ENCODE measurements at places on chromosomes 3 and 15.
A peak's percentile ranks its signal among the peaks of the same experiment; 100 is the strongest.

GRCh38 chr3:117616227-117616626, 906.6 kb downstream of the TUSC7 start:
- DNase-seq = no peak

DNA sequence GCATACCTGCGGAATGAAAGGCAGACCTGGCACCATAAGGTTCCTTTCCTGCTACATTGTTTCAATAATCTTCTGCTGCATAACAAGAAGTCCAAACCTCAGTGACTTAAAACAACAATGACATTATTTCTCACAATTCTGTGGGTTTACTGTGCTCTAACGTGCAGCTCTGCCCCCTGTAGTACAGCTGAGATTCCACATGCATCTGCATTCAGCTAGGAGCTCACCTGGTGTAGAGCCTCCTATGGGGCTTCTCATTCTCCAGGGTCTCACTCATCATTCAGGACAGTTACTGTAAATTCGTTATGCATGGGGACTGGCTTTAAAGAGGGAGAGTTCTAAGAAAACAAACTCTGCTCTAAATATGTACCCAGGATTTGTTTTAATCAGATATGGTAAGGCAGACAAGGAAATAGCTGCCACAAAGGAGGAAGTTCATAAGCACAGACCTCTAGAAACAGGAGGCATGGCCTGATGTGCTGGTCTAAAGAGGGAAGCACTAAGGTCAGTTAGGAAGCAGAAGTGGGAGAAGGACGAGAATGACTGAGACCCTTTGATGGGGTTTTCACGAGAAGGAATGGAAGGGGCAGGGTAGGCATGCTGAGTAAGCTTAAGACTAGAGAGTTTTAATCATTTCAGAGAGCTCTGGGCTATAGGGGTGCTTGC, 347.0 kb downstream of the NEK10 start:
- no peak for DNase-seq

DNA sequence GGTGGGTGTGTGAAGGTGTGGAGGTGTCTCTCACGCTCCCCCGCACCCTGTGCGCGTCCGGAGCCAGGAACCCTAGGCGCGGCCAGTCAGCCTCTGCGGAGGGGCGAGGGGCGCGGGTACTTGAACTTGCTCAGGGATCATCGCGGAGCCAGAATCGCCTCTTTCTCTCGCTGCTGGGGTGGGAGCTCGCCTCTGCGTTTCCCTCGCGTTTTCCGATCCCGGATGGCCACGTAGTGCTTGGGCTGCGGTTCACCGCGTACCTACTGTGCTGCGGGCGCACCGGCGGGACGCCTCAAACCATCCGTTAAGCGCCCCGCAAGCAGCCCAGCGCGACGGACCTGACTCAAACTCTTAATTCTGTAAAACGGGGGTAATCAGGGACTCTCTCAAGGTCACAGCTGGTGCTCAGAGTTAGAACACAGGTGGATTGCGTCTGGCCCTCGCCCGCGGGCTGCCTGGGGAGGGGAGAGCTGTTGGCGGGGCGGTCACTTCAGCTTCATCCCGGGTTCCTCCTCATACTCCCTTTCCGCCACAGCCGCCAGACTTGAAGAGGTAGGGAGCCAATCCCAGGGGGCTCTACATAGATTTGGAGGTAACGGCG, 686 bp downstream of the MYRIP start:
- no peak for DNase-seq

- DNase-seq = no peak
Measured at GRCh38 chr3:69720824-69721223, 18.4 kb upstream of the MITF start.

DNA sequence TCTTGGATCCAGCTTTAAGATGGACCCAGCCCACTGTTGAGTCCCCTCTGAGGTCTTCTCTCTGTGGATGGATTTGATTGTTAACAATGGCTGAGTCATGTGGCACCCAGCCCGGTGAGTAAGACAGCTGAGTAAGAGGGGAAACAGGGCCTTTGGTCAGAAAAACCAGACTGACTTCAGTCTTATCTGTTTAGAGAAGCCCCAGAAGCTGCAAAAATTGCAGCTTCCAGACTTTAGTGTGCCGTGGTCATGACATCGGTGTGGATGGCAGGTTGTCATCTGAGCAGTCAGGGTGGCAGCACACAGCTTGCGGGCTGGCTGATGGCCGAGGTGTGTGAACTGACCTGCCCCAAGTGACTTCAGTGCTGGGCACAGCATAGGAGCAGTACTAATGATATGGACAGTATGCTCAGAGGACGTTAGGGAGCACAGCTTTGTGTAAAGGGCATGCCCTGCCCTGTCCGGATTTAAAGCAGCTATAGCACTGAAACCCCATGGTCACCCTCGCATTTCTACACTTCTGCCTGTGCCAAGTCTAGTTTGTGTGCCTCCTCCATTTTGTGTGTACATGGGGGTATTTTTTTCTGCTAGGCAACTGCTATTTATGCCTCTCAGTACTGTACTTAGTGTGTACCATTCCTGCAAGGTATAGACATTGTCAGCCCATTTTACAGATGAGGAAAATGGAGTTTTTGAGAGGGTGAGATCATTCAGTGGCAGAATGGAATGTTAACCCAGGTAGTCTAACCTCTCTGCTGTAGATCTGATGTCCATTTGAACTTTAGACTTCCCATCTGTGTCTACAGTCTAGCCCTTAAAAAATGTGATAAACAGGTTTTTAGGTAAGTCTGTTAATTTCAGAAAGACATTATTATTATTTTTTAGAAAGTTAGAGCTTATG, 44.4 kb downstream of the FLNB start:
- peak; percentile 95 for DNase-seq

DNA sequence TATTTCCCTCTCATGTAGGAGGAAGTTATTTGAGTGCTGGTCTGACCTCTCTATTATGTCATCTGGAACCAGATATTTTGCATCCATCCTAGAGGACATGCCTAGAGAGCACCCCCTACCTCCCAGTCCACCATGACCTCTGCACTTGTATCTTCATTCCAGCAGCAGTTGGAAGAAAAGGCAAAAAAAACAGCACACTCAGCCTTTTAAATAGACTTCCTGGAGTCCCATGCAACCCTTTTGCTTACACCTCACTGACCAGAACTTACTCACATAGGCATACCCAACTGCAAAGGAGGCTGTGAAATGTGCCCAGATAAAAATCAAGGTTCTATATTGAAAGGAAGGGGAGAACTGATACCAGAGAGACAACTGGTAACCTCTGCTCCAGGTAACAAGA, 92.3 kb upstream of the FHIT start:
- no peak for DNase-seq
